ENCODE measurements at places on chromosomes 1 and 21. TPM values are rescaled to one million over a fixed set of nuclear protein-coding genes. Genes with fewer than 3 reads are reported as not detected.
A peak's percentile ranks its signal among the peaks of the same experiment; 100 is the strongest.

LRRC38 gene
- total RNA-seq, result not detected

DNA sequence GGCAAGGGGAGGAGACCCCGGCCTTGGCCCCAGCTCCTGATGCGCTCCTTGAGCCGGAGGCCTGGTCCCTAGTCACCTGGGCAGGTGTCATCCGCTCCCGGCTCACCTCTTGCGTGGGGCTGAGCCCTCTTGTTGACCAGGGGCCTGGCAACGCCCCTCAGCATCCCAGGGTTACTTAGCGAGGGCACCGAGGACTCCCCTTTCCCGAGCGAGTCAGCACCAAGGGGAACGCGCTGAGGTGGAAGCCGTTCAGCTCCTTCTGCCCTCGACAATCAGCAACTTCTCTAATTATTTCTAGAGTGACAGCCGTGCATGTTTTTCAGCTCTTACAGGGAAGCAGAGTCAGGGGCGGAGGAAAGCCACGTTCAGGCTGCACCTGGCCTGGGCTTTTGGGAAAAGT is 522 bp downstream of the SLC45A1 start:
- H3K4me1 ChIP-seq, result peaks cover 18% of the 10 kb centered on the region
- peaks cover 21% of the 10 kb centered on the region for H3K27me3 ChIP-seq
- DNase-seq, result peak; percentile 41
- H3K27ac ChIP-seq, result no peak overlapping the region

- H3K27me3 ChIP-seq, result no peaks in the 10 kb centered on the region
- peaks cover 4% of the 10 kb centered on the region for H3K4me1 ChIP-seq
- no peak for DNase-seq
Observed at GRCh38 chr1:246613096-246613758, 47.0 kb downstream of the CNST start.

EFNA3 gene
- total RNA-seq, result 0.52 TPM

- no peak overlapping the region for H3K4me3 ChIP-seq
- H3K27ac ChIP-seq, result no peak overlapping the region
- no peaks in the 10 kb centered on the region for H3K36me3 ChIP-seq
- H3K4me1 ChIP-seq, result peaks cover 7% of the 10 kb centered on the region
Observed at GRCh38 chr1:162019006-162019405, 4.7 kb downstream of the OLFML2B start.

DNA sequence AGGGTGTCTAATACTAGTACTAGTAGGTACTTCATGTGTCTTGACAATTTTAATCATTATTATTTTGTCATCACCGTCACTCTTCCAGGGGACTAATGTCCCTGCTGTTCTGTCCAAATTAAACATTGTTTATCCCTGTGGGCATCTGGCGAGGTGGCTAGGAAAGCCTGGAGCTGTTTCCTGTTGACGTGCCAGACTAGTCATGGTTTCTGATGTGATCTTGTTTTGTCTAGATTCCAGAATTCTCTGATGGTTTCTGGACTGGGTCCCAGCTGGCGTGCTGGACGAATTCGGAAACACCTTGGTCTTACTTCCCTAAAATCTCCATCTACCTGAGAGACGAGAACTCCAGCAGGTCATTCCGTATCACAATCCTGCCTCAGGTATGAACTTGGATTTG is 66.1 kb upstream of the FAM3B start:
- DNase-seq, result no peak
- H3K27ac ChIP-seq, result no peak overlapping the region

RNF115 gene
- total RNA-seq, result 31.8 TPM

DNA sequence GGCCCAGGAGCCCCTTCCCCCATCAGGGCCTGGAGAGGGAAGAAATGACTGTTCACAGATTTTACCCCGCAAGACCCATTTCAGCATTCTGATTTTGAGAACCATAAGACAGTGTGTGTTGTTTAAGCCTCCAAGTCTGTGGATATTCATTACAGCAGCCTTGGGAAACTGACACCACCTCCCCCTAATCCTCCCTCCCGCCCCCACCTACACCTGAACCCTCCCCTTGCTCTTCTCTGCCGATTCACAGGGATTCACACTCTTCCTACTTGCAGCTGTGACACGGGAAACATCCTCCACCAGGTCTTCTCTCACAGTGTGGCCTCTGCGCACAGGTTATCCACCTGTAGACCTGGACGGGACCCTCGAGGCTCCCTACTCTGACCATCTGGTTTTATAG is 50.1 kb downstream of the RIPK4 start:
- no peak overlapping the region for H3K4me3 ChIP-seq
- DNase-seq, result no peak
- peaks cover 5% of the 10 kb centered on the region for H3K27me3 ChIP-seq
- H3K4me1 ChIP-seq, result no peaks in the 10 kb centered on the region
- no peaks in the 10 kb centered on the region for H3K36me3 ChIP-seq

PFKFB2 gene
- total RNA-seq, result 7.4 TPM

JAM2 gene
- total RNA-seq, result not detected

DNA sequence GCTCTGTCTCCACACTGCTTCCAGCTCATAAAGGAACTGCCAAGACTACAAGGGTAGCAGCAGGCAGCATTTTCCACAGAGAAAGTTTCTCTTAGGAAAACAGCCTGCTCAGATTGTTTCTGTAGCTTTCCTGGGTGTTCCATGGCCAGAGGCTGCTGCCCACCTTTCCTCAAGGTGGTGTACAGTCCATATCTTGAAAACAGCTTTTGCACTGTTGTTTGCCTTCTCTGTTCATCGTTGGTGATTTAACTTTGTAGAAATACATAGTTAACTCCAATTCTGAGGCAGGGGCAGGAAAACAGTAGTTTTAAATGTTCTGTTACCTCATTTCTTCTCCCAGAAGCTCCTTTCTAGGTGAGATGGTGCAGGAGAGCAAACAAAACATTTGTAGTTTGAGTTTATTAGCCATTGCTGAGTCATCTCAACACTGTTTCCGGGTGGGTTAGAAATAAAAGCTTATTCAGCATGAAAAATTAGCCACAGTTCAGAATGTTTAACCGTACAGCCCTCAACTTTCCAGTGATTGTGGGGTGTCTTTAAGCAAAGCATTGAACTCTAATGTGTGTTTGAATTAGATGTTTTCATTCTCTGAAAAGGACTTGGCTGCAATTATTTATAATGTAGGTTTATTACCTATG is 41.7 kb downstream of the DIP2A start:
- no peak overlapping the region for H3K27ac ChIP-seq
- H3K27me3 ChIP-seq, result no peaks in the 10 kb centered on the region
- peaks cover 8% of the 10 kb centered on the region for H3K4me1 ChIP-seq
- no peak for DNase-seq

RHCE gene
- total RNA-seq, result not detected

DCST1 gene
- total RNA-seq, result not detected
